ENCODE measurements at places on chromosomes 4 and X. TPM values are rescaled to one million over a fixed set of nuclear protein-coding genes. Genes with fewer than 3 reads are reported as not detected.

GRCh38 chr4:147057611-147058190 is 112.0 kb upstream of the TTC29 start:
- ATAC-seq: no peak

GRCh38 chr4:87565746-87566145 is 36.6 kb upstream of the SPARCL1 start:
- no peak for ATAC-seq

DNA sequence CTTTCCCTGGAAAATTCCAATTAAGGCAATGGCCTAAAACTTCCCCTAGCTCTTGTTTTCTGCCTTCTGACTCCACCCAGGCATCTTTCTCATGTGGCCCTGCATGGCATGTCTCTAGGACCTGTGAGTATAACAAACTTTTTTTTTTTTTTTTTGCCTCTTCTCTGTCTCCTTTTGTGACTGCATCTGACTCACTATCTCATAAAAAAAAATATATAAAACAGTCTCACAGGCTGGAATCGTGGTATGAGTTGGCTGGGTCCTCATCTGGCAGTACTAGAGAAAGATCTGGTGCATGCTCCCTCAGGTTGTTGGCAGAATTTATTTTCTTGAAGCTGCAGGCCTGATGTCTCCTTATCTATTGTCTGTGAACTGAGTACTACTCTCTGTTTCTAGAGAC is 313.9 kb downstream of the TECRL start:
- ATAC-seq: no peak

- no peak for ATAC-seq
Observed at GRCh38 chr4:69360271-69360670, 80.0 kb downstream of the UGT2B28 start.

DNA sequence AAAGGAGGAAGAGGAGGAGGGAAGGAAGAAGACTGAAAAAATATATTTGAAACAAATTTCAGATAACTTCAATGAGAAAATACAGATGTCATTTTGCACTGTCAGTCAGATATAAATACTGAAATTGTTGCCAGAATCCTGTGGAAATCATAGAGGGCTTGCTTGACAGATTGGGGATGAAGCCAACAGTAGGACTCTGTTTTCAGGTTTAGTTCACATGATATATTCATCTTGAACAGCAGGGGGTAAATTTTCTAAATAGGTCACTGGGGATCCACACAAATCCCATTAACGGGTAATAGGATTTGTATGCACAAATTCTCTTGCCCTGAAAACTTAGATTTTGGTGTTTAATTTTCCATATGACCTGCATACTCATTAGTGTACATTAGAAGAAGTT is 103.3 kb upstream of the PCDH18 start:
- ATAC-seq: no peak

DNA sequence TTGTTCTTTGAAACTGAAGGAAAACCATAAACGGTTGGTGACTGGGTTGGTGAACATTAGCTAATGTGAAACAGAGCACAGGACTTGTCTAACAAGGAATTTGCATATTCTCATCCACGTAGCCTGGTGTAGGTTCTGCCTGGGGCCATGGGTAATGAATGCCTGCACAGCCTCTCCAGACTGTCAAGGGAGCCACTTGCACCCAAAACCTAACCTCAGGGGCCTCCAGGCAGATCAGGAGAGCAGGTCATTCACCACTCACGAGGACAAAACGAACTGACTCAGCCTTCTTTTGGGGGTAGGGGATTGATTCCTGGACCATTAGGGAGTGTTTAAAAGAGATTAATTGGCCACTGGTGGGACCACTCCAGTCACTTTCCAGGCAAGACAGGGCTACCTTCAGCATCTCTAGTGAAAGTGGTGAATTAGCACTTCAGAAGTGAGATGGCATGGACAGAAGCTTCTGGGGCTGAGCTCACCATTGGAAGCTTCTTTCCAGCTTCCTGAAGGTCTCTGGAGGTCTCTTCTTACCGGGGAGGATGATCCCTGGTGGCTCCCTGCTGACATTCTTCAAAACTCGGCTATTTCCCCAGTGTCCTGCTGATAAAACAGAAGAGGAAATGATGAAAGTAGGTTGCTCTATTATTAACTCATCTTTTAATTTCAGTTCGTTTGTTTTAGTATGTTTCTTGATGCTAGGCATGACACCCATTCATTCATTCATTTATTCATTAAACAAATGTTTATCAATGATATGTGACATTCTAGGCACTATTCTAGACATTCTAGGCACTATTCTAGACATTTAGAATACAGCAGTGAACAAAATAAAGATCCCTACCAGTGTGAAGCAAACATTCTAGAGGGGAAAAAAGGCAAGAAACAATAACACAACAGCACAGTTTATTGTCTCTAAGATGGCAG is 104.5 kb upstream of the LNX1 start:
- ATAC-seq: no peak

DNA sequence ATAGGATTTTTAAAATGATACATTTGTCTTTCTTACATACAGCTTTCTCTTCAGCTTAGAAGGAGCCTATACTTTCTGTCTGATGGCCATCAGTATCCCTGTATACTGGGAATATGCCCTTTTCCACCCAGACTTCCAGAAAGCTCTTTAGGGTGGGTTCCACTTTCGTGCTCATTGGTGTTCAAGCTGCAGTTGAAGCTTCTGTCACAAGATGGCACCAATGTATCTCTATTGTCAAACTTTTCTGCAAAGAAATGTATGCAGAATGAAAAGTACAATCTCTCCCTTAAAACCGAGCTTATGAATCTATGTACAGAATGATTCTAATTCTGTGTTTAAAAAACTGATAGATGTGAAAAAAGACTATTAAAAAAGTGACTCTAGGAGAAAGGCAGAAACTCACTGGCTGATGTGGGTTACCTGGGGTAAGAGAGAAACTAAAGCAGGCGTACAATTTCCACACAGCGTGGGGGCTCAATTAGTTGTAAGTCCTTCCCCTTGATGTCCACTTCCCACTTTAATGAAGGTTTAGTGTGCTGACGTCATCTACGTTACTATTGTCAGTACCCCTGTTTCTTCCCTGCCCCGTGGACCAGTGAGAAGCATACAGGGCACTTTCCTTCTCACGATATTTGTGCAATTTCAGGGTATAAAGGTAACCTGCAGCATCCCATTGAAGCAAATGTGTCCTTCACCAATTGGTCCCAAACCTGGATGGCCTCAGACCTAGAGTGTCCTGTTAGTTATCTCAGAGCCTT is 57.3 kb upstream of the TCEAL2 start:
- no peak for ATAC-seq

DNA sequence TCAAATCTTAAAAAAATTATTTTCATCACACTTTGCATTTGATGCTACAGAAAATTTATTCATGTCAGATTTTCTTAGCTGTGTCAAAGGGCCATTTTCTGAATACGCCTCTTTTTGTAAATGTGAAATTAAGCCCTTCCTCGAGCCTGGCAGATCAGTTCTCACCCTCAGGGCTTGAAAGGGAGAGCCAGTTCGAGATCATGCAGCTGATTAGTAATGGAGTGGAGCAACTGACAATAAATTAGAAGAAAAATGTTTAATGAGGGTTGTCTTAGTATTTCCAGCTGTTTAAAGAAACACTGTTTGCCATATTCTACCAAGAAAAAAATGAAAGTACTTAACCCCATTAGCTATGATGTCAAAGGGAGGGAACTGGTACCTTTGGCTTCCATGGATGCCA is 28.7 kb downstream of the CC2D2A start:
- no peak for ATAC-seq

DNA sequence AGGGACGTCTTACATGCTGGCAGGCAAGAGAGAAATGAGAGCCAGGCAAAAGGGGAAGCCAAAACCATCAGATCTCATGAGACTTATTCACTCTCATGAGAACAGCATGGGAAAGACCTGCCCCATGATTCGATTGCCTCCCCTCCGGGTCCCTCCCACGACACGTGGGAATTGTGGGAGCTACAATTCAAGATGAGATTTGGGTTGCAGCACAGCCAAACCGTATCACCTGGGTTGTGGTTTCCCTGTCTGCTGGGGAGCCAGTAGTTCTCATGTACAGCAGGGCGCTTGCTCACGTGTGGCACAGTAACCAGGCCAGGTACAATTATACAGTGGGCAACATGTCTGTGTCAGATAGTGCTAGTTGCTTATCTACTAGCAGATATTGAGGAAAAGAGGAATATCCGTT is 11.1 kb upstream of the RS1 start:
- no peak for ATAC-seq

GRCh38 chr4:140038031-140038533 is 115.9 kb downstream of the MAML3 start:
- ATAC-seq: no peak

DNA sequence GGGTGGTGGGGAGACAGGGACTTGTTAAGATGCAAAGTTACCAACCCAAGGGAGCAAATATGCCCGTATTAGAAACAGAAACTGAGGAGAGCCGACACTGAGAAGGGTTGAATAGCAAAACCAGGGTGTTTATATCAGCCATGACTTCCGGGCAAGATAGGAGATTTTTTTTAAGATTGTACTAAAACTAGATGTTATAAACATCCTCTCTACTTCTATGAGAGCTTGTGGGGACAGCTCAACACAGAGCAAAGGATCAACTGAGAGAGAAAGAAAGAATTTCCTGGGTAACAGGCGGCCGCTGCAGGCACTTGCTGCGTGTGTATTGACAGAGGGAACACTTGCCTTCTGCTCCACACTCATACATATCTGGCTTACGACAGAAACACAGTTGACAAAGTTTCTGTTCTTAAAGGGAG is 49.1 kb upstream of the FBXW7 start:
- ATAC-seq: no peak

DNA sequence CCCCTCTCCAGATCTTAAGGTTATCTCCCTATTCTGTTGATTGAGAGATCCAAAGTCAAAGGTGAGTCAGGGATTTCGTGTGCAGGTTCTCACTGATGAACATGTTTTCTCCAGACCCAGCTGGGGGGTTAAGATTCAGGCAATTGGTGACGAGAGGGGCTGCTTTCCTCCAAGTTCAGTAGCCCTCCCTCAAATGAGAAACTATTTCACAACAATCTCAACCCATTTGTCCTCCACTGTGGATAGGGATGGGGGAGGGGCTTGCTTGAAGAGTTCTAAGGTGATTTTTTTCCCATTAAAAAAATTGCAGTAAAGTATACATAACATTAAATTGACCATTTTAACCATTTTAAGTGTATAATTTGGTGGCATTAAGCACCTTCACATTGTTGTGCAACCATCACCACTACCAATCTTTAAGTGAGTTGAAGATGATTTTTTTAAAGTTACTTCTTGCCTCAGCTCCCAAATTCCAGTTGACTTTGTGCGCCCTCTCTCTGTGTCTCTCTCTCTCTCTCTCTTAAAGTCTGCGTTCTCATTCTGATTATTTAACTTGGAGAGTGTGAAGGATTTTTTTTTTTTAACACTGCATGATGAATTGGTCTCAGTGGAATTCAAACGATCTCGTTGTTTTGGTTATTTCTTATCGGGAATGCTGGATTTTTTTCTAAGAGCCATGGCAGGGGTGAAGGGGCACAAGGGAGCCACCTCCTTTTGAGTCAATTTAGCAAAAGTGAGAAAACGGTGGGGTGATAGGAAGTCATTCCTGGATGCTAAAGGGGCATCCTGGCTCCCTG is 175.9 kb downstream of the SHROOM3 start:
- no peak for ATAC-seq

DNA sequence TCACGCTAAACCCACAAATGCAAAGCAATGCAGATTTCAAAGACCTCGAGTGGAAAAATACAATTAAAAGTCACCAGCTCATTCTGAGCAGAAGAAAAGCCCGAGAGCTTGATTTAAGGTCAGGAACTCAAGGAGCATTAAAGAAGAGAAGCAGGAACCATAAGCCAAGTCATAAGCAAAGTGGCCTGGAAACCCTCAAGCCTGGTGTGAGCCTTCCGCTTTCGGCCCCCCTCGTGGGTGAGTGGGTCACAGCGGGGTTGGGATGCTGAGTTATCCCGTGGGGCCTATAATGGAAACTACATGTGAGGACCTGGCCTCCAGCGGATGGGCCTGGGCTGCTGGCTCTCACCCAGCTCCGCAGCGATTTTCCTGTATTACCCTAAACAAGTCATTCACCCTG is 504.3 kb downstream of the RAB28 start:
- no peak for ATAC-seq

DNA sequence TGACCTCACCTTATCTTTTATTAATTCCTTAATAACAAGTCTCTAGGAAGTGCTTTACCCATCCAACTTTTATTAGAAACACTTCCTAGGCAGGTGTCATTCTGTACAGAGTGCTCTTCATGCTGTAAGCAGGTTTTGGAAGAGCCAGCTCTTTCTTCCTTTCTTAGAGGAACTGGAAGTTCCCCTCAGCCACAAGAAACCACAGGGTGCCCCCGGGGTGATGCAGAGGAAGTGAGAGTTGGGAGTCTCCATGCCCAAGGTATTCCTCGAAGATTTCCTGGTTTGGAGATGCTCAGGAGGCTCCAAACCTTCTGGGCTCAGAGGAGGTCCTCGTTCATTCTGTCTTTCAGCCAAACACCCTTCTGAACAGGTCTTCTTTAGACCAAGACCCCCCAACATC is 83.8 kb downstream of the EGF start:
- ATAC-seq: no peak

DNA sequence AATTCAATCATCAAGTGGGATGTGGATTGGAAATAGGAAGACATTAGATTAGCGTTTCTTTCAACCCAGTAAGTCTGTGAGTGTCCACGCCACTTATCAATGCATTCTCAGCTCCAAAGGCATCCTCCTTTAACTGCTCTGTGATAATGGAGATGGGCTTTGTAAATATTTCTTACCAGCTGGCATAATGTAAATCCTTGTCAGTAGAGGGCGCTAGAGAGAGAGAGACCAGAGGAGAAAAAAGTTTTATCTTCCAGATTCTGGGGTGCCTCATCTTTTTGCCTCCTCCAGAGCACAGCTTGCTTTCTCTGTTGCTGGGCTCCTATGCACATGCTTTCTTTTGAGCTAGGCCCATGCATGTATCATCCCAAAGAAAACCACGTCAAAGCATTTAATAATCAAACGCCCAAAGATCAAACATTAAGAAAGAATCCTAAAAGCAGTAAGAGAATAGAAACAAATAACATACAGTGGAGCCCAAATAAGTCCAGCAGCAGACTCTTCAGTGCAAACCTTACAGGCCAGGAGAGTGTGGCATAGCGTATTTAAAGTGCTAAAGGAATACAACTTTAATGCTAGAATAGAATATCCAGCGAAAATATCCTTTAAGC is 9.6 kb upstream of the MTMR1 start:
- ATAC-seq: peak; percentile 39

GRCh38 chrX:111270339-111270738 is at the start of gene CAPN6:
CAPN6 (minus strand) TSS chrX:111270483; CDS start chrX:111263936, 6,547 bp downstream.
- peak; percentile 86 for ATAC-seq

- ATAC-seq: no peak
Observed at GRCh38 chr4:121144021-121144420, 20.1 kb downstream of the TNIP3 start.

- no peak for ATAC-seq
Observed at GRCh38 chrX:121161501-121161933, 114.1 kb downstream of the GLUD2 start.

- no peak for ATAC-seq
Observed at GRCh38 chrX:103737696-103738095, 27.0 kb downstream of the TMEM31 start.

The SFRP2 gene
- total RNA-seq: 4.7 TPM

The TMEM150C gene
- total RNA-seq: 0.80 TPM

The TDO2 gene
- total RNA-seq: 0.40 TPM

The GATA1 gene
- not detected for total RNA-seq

The PDLIM5 gene
- 142 TPM for total RNA-seq

The NOX1 gene
- total RNA-seq: 0.08 TPM

The ALB gene
- total RNA-seq: 7.6 TPM

The PNMA5 gene
- total RNA-seq: not detected

The PLAC1 gene
- not detected for total RNA-seq

The MPP1 gene
- total RNA-seq: 6.3 TPM

The DSPP gene
- total RNA-seq: not detected

The REELD1 gene
- not detected for total RNA-seq

The SATL1 gene
- total RNA-seq: not detected

The MSANTD1 gene
- total RNA-seq: 0.28 TPM

Data from esophagus mucosa (tissue), 1 donor.